ENCODE measurements at places on chromosomes 2 and 18.

DNA sequence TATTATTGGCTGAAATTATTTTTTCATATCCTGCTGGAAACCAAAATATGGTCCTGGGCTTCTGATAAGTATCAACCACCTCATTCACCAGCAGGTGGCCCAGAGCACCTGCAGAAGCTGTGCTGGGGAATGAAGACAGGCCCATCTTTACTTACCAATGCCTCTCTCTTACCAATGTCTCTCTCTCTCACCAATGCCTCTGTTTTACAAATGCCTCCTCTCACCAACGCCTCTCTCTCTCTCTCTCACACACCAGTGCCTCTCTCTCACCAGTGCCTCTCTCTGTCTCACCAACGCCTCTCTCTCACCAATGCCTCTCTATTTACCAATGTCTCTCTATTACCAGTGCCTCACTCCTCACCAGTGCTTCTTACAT lies 2.3 kb upstream of the MAL start:
- DNase-seq, result no peak

GRCh38 chr2:27889774-27890145 lies 427 bp downstream of the RBKS start:
- DNase-seq, result no peak

- DNase-seq, result no peak
Measured at GRCh38 chr18:8742387-8743361, 37.3 kb downstream of the MTCL1 start.

GRCh38 chr18:55220523-55220922 lies 261.3 kb upstream of the CCDC68 start:
- DNase-seq, result no peak

GRCh38 chr2:220188031-220188430 lies 560.6 kb downstream of the SLC4A3 start:
- peak; percentile 56 for DNase-seq

- peak; percentile 32 for DNase-seq
Measured at GRCh38 chr2:227871375-227871791, at the start of gene DAW1. DAW1 (plus strand) TSS chr2:227871631; CDS start chr2:227871690, 59 bp downstream.

GRCh38 chr2:223889229-223889628 lies 51.8 kb upstream of the AP1S3 start:
- no peak for DNase-seq

DNA sequence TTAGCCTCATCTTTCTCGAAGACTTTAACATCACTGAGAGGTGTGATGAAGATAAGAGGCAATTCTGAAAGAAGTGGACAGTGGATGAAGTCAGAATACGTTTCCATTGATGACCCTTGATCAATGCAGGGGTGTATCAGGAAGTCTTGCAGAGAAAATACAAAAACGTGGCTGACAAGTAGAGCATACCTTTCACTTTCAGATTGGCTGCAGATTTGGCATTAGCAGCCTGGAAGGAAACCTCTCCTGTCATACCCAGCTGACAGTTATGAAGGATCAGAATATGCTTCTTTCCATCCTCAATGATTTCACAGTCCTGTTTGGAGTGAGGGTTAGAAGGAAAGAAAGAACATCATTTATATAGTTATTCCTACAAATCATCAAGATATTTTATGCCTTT lies 152.5 kb downstream of the PLEKHA3 start:
- no peak for DNase-seq

- DNase-seq, result peak; percentile 54
Measured at GRCh38 chr18:2932247-2933181, 80.4 kb downstream of the LPIN2 start.

GRCh38 chr2:158131919-158132566 lies 30.4 kb downstream of the UPP2 start:
- DNase-seq, result no peak

DNA sequence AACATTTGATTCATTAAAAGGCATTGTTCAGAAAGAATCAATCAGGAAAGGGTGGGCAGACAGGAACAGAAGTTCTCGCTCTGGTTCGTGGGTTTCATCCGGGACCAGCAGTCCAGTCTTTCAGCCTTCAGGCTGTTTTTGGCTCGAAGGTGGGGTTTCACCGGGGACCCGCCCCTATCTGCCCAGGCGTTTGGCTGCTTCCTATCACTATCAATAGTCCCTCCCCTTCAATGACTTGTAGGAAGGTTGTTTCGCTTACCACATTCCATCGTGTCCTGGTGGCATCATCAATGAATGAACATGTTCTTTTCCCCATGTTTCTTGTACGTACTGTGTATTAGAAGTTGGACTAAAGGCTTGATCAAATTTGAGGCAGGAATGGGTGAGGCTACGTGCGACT lies 130.3 kb downstream of the NEDD4L start:
- DNase-seq, result no peak

GRCh38 chr2:196482119-196483065 lies 157.1 kb upstream of the CCDC150 start:
- DNase-seq, result no peak

DNA sequence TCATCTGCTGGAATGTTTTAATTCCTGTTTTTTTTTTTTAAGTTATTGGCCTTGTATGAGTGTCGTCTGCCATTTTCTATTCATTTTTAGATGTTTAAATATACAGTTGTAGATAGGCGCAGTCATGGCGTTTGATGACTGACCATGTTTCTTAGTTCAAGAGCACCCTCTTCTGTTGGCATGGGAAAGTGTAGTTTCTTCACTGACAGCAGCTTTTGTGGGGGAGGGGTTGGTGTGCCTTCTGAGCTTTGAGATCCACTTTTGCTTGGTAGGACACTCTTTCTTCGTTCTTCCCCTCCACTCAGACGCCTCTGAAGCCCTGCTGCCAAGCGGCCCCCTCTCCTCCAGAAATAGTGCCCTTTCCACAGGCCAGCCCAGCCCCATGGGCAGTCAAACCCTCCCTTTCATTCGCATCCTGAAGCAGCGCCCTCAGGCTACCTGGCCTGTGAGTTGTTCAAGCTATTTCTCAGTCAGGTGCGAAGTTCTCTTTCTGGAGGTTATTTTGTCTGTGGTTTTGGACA lies 492.0 kb downstream of the TNS1 start:
- peak; percentile 81 for DNase-seq

GRCh38 chr2:174112073-174112472 lies 136.3 kb downstream of the OLA1 start:
- DNase-seq, result no peak

- DNase-seq, result no peak
Measured at GRCh38 chr2:134202371-134202770, 51.5 kb upstream of the MGAT5 start.
